ENCODE measurements at places on chromosomes 4 and X.

DNA sequence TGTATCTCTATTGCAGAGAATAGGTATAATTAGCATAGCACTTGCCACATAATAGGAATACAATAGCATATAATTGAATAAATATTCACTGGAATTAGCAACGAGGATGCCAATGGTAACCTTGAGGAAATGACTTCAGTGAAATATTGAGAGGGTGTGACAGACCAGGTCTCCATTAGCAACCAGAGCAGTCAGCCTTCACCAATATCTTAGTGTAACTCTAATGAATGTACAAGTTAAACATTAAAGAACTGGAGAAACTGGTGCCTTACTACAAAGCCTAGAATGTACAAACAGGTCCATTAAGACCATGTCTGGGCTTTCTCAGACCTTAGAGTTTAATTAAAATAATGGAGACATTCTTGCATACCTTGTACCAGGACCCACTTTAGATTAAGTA, 143.0 kb downstream of the MAGEB17 start:
- DNase-seq, result peak; percentile 25

- no peak for DNase-seq
Observed at GRCh38 chr4:158080354-158080753, 92.5 kb downstream of the GASK1B start.

GRCh38 chr4:94410678-94411206, 41.0 kb upstream of the PDLIM5 start:
- DNase-seq, result peak; percentile 83

DNA sequence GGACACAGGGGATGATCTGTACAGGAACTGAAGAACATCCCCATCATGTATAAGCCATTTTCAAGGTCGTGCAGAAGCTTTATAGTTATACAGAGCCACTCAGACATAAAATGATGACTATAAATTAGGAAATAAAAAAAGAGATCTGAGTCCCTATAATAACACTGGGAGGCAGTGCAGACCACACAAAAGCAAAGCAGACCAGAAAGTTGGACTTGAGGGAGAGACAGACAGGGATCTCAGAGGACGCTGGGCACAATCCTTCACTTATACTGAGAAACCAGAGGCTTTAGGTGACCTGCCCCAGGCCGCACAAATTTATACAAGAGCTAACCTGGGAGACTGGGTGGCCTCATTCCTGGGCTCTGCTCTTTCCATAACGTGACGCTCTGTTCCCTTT, 70.5 kb downstream of the HADH start:
- peak; percentile 38 for DNase-seq

DNA sequence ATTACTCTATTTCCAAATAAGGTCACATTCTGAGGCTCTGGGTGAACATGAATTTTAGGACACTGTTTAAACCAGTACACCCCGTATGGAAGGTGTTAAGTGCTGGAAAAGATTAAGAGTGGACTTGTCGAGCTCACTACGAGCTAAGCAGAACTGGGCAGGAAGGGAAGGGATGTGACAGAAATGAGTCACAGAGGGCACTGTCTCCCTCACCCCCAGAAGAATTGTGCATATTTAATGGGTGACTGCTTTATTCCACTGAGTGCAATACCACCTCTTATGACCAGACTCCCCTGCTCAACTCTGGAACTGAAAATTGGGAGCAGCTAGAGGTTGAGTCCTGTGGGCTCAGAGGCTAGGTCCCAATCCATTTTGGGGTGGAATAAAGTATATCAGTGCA, 187.4 kb upstream of the RPS6KA3 start:
- no peak for DNase-seq

- no peak for DNase-seq
Observed at GRCh38 chr4:122830426-122831095, 3.9 kb downstream of the FGF2 start.

GRCh38 chrX:148960060-148960459, 459.6 kb downstream of the AFF2 start:
- DNase-seq, result peak; percentile 61

DNA sequence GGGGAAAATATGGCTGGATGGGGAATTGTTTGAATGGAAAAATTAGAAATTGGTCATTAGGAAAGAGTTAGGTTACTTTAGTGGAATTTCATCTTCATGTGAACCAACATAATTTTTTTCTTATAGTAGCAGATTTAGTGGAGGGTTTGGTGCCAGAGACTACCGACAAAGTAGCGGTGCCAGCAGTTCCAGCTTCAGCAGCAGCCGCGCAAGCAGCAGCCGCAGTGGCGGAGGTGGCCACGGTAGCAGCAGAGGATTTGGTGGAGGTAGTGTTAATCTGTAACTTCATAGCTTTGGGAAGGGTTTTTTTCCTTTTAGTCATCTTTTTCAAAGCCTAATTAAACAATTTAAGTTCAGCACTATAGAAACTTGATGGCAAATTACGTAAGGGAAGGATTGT, 13.2 kb downstream of the DDX3X start:
- DNase-seq, result no peak

DNA sequence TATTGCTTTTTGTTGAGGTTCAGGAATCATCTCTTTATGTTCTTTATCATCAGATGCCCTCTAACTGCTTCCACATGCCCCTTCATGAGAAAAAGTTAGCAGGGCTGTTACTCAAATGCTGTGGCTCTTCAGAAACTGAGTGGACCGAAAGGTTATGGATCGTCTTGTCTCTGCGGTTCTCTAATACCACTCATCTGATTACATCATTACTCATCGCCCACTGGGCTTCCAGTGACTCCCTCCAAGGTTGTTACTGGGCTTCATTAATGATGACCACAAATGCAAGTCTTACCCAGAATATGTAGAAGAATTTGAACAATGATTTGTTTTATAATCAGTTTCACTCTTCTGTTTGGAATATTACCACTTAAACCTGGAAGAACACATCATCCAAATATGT, 67.7 kb downstream of the RWDD4 start:
- no peak for DNase-seq

- no peak for DNase-seq
Observed at GRCh38 chrX:40074959-40075332, 22.8 kb downstream of the BCOR start.

Measured in DMS53 (cell line).